Stimulated activated CD4-positive, alpha-beta T cell treated with anti-CD3 and anti-CD28 coated beads, TNF-alpha, amount 100 ng/mL, for 48 hours (primary cell): ENCODE measurements at places on chromosomes 6 and 20.

DNA sequence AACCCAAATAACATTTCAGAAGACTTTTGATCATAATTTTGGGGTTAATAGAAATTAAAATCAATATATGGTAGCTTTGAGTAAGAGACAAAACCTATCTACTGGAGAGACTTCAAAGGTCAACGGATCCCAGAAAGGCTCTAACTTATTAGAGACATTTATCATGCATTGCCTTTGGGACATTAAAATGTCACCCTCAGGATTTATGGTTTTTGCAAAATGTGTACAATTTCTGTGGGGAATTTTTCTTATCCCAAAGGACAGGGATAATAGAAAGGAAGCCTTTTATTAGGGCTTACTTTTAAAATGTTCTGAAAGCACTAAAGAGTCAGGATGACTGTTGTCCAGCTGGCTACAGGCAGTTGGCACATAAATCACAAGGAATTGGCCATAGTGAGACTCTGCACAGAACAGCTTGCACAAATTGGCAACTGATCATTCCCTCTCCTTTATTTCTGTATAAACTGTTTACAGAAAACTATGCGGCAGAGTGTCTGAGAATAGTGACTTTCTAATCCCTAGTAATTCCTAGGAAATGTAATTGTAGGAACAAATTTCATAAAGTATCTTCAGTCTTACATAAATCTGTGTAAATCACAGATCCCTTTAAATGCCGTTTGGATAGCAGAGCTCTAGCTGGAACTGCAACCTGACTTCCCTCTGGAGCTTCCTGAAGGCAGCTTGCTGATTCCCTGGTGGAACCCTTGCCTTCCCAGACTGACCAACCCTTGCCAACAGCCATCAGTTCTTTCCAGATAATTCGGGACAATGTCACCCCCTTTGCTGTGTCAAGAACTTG, 201.1 kb upstream of the PREP start:
- no peak for DNase-seq

DNA sequence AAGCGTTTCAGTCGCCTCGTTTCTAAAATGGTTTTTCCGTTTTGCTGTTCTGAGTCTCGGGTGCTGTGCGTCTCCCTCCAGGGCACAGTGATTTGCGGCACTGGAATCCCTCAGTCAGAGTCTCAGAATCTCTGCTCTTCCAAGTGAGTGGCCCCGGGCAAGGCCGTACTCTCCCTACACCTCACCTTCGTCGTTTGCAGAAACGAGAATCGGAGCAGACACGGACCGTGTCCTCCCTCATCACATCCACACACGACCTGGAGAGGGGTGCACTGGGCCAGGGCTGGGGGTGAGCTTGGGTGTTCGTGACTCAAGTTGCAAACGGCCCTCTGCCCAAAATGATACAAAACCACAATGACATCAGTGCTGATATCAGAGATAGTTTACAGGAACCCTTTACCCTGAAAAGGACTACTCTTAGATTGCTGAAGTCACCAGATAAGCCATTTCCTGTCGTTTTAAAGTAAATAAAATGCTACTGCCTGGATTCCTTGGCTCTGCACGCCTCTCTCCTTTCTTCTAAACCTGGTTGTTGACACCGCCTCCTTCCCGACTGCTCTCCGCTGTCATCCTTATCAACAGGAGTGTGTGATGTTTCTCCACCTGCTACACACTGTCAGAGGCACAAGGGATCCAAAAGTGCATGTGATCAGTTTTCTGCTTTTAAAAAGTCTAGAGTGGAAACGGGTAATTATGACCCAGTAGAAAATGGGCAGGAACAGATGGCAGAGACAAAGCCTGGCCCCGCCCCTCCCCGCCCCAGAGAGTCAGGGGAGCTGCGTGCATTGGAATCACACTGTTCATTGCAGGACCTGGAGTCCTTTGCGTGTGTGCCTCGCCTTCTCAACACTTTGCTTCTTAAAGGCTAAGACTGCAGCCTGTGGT, 38.4 kb downstream of the KIF25 start:
- no peak for DNase-seq

- no peak for DNase-seq
Observed at GRCh38 chr6:3377536-3378397, 79.1 kb downstream of the SLC22A23 start.

- no peak for DNase-seq
Observed at GRCh38 chr6:33996120-33996475, 149.8 kb downstream of the GRM4 start.

GRCh38 chr6:43515808-43516207, 918 bp downstream of the YIPF3 start:
- DNase-seq = no peak

DNA sequence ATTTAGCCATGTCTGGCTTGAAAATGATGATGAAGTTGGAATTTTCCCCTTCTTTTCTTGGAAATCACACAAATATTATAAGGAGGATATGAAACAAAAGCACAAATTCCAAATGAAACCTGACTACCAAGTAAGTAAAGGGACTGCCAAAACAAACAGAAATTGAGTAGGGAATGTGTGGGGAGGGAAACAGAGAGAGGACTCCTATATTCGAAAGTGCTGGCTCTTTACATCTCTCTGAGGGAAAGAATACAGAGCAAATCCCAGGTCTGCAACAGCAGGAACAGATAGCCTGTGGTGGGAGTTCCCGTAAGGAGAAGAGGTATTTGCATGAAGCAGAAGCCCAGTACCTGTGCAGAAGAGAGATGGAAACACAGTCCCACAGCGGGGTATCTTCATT, 583.7 kb downstream of the EPM2A start:
- no peak for DNase-seq

DNA sequence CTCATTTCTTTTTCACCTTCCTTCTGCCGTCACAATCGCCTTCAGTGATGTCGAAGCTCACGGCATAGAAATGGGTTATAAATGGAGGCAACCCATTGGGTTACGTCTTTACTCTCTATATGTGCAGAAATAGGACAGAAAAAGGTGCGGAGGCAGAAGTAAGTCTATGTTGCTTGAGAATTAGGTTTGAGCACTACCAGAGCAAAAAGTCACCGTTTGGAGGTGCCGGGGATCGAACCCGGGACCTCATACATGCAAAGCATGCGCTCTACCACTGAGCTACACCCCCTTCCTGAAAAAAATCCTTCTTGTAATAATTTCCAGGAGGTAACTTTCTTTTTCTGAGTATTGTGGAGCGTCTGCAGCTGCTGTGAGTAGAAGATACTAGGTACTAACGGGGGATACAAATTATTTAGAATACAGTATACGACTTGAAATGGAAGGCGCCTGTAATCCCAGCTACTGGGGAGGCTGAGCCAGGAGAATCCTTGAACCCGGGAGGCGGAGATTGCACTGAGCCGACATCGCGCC, 134.2 kb downstream of the TRIM27 start:
- DNase-seq = no peak

GRCh38 chr6:118744261-118744941, 93.0 kb upstream of the CEP85L start:
- DNase-seq = no peak
